ENCODE measurements at places on chromosomes 3 and 15. TPM values are rescaled to one million over a fixed set of nuclear protein-coding genes. Genes with fewer than 3 reads are reported as not detected.

ALDH1L1 gene
- 27.2 TPM for polyA plus RNA-seq

DUOXA1 gene
- 0.53 TPM for polyA plus RNA-seq

DUOXA2 gene
- polyA plus RNA-seq, result 0.03 TPM

NANOGP8 gene
- polyA plus RNA-seq, result 0.34 TPM

EXD1 gene
- not detected for polyA plus RNA-seq

TMA7 gene
- polyA plus RNA-seq, result 289 TPM

GPR27 gene
- 0.69 TPM for polyA plus RNA-seq

ZBTB47 gene
- 110 TPM for polyA plus RNA-seq

GASK1A gene
- 0.23 TPM for polyA plus RNA-seq

P2RY14 gene
- 0.75 TPM for polyA plus RNA-seq

PLAAT1 gene
- 10.9 TPM for polyA plus RNA-seq

RPP25 gene
- polyA plus RNA-seq, result 1.6 TPM

MST1R gene
- polyA plus RNA-seq, result 2.5 TPM

CACNA2D3 gene
- 18.8 TPM for polyA plus RNA-seq

SNX22 gene
- 1.9 TPM for polyA plus RNA-seq

PRR20G gene
- polyA plus RNA-seq, result not detected

CNTN3 gene
- polyA plus RNA-seq, result 2.7 TPM

SAMMSON gene
- not detected for polyA plus RNA-seq

ZNF197 gene
- 7.7 TPM for polyA plus RNA-seq

GRCh38 chr15:39417366-39418134 is 163.3 kb upstream of the THBS1 start:
- DNase-seq, result no peak

DNA sequence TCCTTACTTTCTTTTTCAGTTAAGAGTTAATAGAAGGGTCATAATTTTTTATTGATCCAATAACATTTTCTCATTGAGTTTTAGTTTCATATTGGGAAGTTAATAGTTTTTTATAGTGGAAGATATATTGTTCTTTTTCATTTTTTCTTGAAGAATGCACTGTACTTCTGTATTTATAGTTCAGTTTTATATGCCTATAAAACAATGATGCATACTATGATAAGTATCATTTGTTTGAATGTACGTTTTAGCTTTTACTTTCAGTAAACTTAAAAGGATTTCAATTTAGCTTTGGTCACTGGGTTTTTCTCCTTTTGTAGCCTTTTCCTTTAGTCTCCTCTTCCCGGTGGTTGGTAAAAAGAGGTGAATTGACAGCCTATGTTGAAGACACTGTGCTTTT is 98.8 kb downstream of the DHX36 start:
- DNase-seq, result no peak

- no peak for DNase-seq
These were observed 20.8 kb downstream of the CIAO2A start for GRCh38 chr15:64072812-64073211.

- no peak for DNase-seq
These were observed 86.2 kb downstream of the THSD4 start for GRCh38 chr15:71201477-71201876.

- DNase-seq, result no peak
These were observed 189.7 kb upstream of the CBLB start for GRCh38 chr3:106058475-106058874.

DNA sequence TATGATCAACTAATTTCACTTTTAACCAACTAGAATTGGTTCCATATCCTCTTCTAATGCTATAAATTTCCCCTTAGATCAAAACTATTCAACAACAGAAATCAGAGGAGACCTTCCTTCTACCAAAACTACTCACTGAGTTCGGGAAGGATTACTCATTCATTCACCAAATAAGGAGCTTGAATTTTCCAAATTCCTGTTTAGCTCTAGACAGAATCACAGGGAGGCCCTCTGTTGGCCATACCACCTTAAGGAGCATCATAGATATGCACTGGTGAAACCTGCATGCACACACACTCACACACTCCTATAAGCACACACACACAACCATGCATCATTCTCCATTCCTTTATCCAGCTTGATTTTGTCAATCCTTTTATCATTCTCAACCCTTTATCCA is 49.0 kb downstream of the SUCLG2 start:
- DNase-seq, result no peak

DNA sequence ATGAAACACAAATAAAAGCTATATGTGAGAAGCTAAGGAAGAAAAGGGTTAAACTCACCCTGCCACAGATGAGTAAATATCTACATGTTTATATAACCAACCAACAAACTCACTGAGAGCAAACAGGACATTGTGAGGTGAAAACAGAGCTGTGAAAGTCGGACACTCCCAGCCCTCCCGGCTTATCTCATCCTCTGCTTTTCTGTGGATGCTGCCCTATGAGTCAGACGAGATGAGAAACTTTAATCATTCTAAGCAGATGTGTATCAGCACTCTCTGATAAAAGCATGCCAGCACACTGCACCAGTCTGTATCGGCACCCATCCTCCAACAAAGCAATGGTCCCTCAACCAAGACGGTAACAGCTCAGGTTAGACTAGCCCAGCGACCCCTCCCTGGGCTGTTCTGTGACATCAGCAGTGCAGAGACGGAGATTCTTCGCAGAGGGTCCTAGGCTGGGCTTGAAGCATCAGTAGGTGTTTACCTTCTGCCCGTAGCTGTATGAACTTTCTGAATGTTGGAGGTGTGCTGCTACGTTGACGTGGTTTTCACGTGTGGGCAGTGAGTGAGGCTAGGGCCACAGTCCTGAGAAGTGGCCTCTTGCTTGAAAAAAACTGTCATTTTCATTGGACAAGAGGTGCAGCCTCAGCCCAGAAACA is 119.8 kb upstream of the ALDH1A3 start:
- no peak for DNase-seq

- DNase-seq, result no peak
These were observed 194.7 kb downstream of the WNT5A start for GRCh38 chr3:55292360-55292759.

GRCh38 chr3:60757724-60758123 is 493.5 kb downstream of the FHIT start:
- DNase-seq, result no peak

- DNase-seq, result no peak
These were observed 424.7 kb downstream of the ZBBX start for GRCh38 chr3:166955201-166955939.

GRCh38 chr15:93362821-93363220 is 273.8 kb upstream of the RGMA start:
- DNase-seq, result no peak

GRCh38 chr15:33737687-33738601 is 230.4 kb upstream of the CHRM5 start:
- DNase-seq, result no peak

DNA sequence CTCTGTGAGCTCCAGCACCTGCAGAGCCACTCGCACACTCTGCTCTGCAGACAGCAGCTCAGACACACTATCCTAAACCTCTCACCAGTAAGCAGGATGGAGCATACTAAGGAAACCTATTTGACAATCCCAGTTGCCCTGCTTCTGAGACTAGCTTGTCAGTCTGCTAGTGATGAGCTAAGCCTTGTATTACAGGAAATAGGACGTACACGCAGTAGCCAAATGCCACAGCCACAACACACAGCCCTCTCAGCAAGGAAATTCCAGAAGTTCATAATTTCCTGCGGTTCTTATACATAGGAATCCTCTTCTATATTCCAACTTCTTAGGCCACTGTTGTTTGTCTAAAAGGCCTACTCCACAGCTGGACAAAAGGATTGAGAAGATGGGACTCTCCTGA is 74.5 kb downstream of the MYLK start:
- DNase-seq, result no peak

DNA sequence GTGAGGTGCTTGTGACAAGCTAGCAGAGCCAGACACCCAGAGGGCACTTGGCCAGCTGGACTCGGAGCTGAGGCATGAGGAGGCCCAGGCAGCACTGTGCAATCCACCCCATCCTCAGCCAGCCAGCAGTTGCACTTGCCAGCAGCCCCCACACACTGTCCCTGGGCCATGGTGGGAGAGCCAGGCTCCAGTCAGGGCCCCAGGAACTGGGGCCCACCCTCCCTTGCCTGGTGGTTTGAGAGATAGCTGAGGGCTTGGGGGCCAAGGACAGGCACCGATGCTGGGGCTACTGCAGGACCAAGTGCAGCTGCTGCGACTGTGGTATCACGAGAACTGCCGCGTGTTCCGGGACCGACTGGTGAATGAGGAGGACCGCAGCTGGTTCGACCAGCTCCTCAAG is 63.5 kb downstream of the DNAH1 start:
- no peak for DNase-seq

DNA sequence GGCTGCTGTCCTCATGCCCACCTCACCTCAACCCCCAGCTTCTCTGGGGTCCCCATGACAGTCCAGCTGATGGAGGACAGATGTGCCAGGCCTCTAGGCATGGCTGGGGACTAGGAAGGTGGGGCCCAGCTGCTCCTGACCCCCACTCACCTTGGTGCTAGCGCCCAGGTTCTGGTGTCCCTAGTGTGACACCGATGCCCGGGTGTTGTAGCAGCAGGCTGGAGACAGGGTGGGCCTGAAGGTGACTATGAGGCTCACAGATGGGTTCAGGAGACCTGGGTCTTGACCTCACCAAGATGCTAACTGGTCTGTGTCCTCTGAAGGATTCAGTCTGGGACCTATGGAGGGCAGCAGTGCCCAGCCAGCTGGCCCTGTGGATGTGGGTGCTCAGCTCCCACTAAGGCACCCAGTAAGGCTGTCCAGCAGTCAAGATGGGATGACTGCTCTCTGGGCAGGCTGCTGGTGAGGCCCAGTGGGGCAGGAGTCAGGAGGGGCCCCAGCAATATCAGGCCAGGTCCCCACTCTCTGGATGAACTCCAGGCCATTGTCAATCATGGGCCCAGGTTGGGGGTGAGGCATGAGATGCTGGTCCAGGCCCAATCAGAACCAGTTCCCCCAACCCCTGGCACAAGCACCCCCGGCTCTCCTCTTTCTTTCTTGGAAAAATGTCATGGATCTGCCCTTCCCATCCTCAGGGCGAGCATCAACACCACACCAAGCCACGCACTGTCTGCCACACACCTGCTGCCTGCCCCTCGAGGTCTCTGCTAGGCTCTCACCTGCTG is 33.0 kb downstream of the ALDH1L1 start:
- no peak for DNase-seq

GRCh38 chr3:119294696-119295671 is 801 bp downstream of the ARHGAP31 start:
- DNase-seq, result peak; percentile 45

GRCh38 chr3:31861826-31862225 is 119.2 kb downstream of the OSBPL10 start:
- no peak for DNase-seq

DNA sequence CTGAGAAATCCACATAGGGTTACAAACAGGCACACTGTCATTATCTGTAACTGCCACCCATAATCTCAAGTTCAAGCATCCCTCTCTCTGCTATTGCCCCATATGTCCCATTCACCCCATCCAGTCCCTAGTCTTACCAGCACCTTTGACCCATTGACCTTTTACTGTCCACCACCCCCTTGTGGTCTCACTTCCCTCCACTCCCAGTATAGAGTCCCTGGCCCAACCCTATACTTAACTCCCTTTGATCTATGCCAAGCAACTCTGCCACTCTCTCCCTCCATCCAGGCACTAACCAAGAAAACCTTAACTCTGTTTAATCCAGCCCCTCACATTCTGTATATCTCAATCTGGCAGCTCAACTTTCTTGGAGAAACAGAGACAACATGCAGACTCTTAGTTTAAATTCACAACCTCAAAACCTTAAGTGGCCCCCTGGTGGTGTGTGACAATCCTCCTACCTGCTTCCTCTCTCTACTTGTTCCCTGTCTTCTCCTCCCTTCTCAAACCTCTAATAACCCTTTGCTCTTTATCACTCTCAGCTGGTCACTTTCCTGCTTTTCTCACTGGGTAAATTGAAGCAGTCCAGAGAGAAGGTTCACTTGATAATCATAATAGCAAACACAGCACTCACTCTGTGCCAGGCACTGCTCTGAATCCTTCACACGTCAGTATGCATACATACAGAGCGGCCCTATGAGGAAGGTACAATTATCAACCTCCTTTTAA is 162.7 kb downstream of the STT3B start:
- no peak for DNase-seq

GRCh38 chr15:86316726-86317383 is 237.2 kb downstream of the AGBL1 start:
- DNase-seq, result no peak

GRCh38 chr3:122902326-122902725 is 107.5 kb downstream of the SLC49A4 start:
- no peak for DNase-seq

DNA sequence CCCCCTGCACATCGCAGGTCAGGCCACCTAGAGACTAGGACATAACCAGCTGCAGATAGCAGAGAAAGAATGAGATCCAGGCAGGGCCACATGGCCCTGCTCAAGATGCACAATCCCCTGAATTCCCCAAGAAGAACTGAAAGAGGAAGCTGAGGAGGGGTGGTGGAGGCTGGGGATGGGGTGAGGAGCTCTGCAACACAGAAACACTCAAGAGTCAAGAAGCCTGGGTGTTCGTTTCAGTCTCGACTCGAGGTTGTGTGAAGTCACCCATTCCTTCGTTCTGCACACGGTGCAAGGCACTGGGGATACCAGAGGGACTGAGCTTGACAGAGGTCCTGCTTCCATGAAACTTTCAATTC is 62.0 kb downstream of the TLE3 start:
- no peak for DNase-seq

DNA sequence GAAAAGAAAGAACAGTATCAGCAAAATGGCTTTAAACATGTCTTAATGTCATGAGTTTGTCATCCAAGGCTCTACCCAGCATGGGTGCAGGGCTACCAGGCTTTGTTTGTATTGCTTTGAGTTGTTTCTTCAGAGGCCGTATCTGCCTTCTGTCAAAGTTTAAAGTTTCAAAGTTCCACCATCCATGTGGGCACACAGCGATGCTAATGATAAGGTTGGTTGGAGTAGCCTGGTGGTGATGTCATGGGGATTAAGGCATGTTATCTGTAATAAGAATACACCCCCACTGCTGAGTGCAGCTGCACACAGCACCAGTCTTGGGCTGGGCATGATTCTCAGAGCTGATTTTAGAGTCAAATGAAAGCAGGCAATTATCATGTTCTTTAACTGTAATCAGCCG is 72.0 kb upstream of the LRTM1 start:
- no peak for DNase-seq

- DNase-seq, result no peak
These were observed 312.5 kb downstream of the C3orf38 start for GRCh38 chr3:88462230-88462629.

DNA sequence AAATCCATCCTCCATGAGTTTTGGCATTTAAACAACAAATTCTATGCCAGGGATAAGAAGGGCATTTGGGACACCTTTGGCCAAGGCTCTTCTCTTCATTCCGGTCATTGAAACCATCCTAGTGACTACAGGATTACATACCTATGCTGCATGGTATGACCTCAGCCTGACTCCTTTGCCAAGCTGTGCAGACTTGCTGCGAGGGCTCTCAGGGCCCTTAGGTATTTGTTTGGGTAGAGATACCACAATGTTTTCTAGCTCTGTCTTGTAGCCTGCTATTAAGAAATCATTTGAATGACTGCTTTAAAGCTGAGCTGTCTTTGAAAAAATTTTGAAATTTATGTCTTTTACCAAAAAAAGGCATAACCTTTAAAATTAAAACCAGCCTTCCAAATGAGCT is 749.8 kb upstream of the SGO1 start:
- no peak for DNase-seq

- no peak for DNase-seq
These were observed 59.1 kb downstream of the RGMA start for GRCh38 chr15:93029836-93030429.

- no peak for DNase-seq
These were observed 14.5 kb downstream of the IGDCC3 start for GRCh38 chr15:65363306-65363705.

GRCh38 chr15:87841426-87841998 is 415.0 kb downstream of the NTRK3 start:
- no peak for DNase-seq

GRCh38 chr3:27486336-27486735 is 2.2 kb upstream of the SLC4A7 start:
- DNase-seq, result no peak

- DNase-seq, result no peak
These were observed 23.0 kb downstream of the HPS3 start for GRCh38 chr3:149152420-149152819.

All from heart left ventricle (tissue), 16 donors.